Activated T-cell treated with anti-CD3 and anti-CD28 coated beads, Interleukin-2, amount 50 U/mL, for 72 hours (primary cell): ENCODE measurements at places on chromosomes 5 and 9. TPM values are rescaled to one million over a fixed set of nuclear protein-coding genes. Genes with fewer than 3 reads are reported as not detected.

GRCh38 chr5:144463481-144464223, 293.0 kb downstream of the KCTD16 start:
- DNase-seq = no peak

The FABP6 gene
- not detected for total RNA-seq

GRCh38 chr5:31495336-31495735, 36.6 kb downstream of the DROSHA start:
- DNase-seq = no peak

DNA sequence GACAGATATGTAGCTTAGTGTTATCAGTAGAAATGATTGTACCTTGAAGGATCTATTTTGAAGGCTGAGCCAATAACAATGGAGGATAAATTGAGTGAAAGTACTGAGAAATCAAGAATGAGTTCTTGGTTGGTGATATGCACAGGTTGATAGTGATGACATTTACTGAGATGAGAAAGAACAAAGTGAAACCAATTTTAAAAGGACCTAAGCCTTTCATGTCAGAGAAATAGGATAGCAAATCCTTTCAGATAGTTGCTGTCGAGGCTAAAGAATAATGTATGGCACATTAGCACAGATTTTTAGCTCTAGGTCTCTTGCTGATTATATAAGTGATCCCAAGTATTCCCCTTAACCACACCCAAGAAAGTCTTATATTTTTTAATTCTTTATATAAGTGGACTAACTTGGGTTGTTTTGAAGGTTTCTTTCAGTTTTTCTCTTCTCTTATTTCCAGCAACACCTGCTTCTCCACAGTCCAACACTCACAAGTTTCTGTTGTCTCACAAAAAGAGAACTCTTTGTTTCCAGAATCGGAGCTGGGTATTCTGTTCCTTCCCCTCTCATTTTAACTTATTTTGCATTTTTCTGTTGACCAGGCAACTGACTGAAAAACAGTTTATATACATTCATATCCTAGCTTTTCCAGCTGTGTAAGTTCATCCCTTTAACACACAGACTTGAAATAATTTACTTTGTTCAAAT, 286.9 kb upstream of the ATP10B start:
- DNase-seq = no peak

GRCh38 chr5:117094114-117094815, 519.6 kb upstream of the SEMA6A start:
- no peak for DNase-seq

DNA sequence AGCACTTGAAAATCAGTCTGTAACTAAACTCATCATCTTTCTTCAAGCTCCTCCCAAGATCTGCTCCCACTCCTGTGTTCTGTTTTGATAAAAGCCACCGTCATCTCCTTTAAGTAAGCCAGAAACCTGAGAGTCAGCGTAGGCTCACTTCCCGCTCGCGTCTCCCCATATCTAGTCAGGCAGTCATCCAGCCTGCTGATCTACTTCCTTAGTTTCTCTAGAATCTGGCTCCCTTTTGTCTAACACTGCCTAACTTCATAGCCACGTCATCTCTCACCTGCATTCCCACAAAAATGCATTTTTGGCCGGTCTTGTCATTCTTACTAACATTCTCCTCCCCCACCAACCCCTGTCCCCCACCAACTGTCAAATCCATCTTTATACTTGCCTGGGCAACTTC, 3.0 kb upstream of the TJP2 start:
- DNase-seq = no peak
